ENCODE measurements at places on chromosomes 1 and 21.

DNA sequence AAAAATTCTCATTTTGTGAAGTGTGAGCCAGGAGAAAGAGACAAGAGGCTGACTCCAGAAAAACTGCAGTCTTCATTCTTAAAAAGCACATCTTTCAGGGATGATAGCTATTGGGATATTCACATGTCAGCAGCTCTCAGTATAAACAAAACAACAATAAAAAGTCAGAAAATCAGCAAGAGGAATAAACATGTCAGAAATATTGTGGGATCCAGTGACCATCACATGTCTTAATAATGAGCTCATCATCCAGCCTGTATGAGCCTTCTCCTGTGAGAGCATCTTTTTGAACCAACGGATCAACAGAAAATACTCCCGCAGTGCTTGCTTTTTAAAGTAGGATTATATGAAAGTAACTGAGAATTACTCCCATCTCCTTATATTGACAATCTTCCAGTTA, 241.6 kb downstream of the SMYD3 start:
- DNase-seq, result no peak

GRCh38 chr1:20640183-20640597, 6.9 kb downstream of the PINK1 start:
- peak; percentile 51 for DNase-seq

GRCh38 chr1:91784191-91784590, 101.8 kb downstream of the TGFBR3 start:
- no peak for DNase-seq

- peak; percentile 76 for DNase-seq
These were observed 65.9 kb downstream of the NDUFS5 start for GRCh38 chr1:39091845-39092645.

GRCh38 chr1:7650801-7651200, 120.3 kb upstream of the VAMP3 start:
- no peak for DNase-seq

GRCh38 chr1:230982696-230983095, 3.8 kb downstream of the ARV1 start:
- peak; percentile 70 for DNase-seq

All from fibroblast of upper back skin (primary cell).